ENCODE measurements at places on chromosomes 2 and 18.

- DNase-seq: no peak
Observed at GRCh38 chr18:48121752-48122151, 191.3 kb upstream of the SMAD2 start.

- no peak for DNase-seq
Observed at GRCh38 chr2:138504546-138505235, 3.1 kb downstream of the SPOPL start.

GRCh38 chr2:216695401-216695821 is at the start of gene IGFBP5:
IGFBP5 (minus strand) TSS chr2:216695549; CDS start chr2:216694775, 774 bp downstream.
- no peak for DNase-seq

GRCh38 chr2:168593713-168594112 is 137.6 kb downstream of the CERS6 start:
- DNase-seq: no peak

GRCh38 chr2:141508806-141509595 is 621.8 kb downstream of the LRP1B start:
- no peak for DNase-seq

DNA sequence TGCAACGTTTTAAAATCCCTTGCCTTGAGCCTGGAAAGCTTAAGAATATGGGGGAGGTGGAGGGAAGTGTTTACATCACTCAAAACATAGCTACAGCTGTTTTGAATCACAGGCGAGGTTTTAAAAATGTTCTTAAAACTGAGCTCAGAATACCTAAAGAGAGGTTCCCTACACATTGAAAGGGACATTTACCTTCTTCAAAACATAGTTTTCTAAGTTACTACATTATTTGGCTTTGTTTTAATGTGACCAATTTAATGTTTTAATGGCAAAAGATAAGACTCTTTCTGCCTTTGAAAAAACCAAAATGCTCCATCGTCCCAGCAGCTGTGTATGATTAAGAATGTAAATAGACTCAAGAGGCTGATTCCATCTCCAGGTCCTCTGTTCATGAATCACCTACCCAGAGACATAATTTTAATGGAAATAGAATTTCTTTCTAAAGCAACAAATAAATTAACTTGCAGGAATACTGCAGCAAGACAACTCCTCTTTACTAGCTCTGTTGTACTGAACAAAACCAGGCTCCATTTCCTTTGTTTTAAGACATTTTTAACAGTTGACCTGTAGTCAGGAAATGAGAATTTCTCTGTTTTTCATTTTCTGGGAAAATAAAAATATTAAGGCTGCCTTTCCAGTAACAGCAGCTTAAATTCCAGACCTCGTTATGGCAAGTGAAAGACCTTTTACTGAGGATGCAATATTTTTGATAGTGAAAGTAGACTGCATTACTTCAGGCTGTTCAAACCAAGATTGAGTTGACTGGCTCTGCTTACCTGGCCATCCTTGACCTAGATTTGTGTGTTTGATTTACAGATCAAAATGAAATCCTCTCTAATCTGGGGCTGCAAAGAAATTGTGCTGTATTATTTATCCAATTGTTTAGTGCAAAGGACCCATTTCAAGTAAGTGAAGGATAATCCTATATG is 33.7 kb upstream of the WDR75 start:
- no peak for DNase-seq

DNA sequence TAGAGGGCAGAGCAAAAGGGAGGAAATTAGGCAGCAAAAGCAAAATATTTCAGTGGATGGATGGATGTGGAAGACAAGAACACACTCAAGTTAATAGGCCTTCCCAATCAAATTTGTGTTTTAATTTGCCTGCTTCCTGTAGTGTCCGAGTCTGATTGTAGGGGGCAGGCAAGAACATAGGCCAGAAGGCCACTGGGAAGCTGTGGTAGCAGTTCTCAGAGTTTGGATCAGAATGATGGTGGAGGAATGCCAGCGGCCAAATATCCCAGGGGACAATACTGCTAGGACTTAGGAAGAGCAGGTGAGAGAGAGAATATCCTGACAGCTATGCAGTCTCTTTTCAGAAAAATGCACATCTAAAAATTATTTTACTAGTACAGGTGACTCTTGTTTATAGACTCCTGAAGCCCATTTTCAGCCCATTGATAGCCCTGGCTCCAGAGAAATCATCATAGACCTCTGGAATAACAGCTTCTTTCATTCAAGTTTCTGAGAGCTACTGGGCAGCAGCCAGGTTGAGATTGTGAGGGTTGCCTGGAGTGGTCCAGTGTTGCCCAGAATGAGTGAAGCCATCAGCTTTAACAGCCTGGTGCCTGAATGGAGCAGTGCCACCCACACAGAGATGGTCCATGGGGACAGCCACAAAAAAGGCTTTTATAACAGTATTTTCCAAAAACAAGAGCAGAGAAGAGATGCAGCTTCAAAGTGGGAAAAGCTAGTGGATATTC is 19.1 kb upstream of the SERPINE2 start:
- DNase-seq: no peak

DNA sequence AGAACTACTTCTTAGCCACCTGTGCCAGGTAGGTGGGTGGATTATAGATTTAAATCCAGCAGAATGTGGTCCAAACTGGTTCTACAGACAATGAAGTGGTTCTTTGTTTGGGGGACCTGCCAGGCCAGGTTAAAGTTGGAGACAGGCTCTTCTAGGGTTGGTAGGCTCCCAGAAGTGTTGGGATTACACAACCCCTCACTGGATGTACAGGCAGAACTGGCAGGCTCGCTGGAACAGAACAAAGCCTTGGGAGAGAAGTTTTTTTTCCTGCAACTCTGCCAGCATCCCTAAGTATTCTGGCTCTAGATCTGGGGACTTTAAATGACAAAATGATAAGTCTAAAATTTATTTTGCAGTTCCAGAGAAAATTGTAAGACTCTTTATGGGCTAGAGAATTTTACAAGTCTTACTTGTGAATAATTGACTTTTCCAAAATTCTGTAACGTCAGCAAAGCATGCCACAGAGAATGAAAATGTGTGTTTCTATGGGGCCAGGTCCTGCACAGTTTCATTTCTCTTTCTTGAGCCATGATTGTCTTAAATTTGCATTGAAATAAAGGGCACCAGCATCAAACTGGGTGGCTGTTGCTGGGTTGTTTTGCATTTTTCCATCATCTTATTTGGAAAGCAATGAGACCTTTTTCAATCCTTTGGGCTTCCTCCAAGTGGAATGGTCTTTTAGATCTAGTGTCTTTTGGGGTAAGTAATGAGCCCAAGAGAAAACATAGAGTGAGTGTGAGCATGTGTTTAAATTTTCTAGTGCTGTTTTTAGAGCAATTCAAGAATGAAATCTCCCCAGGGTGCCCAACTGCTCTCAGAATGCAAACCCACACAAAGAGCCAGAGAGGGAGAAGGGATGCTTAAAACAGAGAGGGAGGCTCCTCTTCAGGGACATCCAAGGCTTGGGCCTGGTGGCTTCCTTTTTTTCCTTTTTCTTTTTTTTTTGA is 32.4 kb upstream of the ATL2 start:
- no peak for DNase-seq

DNA sequence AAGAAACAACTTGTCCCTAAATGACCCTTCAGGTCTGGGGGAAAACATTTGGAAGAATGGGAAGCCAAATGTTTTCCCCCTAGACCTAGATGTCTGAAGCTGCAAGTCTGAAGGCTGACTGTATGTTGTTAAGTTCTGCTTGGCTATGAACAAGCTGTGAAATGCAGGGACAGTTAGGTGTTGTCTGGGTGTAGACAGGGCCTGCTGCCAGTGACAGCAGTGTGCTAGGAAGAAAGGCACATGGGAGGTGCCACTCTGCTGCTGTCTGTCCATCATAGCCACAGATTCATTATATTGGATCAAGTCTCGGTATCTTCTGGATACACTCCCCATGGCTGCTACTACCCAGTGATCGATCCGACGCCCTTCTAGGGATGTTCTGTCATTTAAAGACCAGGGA is 265.9 kb upstream of the PXDN start:
- no peak for DNase-seq

GRCh38 chr2:4190548-4190947 is 487.2 kb downstream of the DCDC2C start:
- no peak for DNase-seq

- no peak for DNase-seq
Observed at GRCh38 chr2:98469862-98470544, 25.3 kb downstream of the INPP4A start.

DNA sequence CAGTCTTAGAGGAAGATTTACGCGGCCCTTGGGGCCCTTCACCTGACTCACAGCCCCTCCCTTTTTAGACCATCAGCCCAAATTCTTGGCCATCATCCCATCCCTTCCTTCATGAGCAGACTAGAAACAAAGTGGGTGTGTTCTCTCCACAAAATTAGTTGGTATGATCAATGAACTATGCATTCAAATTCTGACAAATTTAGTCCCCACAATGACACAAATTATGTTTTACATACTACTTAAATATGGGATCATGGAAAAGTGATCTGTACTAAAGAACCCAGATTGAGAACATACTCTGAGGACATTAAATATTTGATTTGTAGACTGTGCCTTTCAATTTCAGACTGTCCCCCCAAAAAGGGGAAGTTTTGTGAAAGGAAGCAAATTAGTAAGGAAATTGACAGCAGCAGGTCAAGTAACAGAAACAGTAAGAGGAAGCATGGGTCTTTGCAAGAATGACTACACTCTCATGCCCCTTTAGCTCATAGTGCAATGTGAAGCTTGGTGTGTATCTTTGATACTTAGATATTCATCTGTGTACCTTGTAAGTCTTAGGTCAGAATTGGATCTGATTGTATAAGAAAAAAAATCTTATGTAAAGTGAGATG is 2.2 kb upstream of the MAPRE2 start:
- no peak for DNase-seq

GRCh38 chr2:172888714-172889669 is 153.3 kb downstream of the RAPGEF4 start:
- no peak for DNase-seq

GRCh38 chr2:221002101-221002685 is 569.9 kb downstream of the EPHA4 start:
- no peak for DNase-seq

DNA sequence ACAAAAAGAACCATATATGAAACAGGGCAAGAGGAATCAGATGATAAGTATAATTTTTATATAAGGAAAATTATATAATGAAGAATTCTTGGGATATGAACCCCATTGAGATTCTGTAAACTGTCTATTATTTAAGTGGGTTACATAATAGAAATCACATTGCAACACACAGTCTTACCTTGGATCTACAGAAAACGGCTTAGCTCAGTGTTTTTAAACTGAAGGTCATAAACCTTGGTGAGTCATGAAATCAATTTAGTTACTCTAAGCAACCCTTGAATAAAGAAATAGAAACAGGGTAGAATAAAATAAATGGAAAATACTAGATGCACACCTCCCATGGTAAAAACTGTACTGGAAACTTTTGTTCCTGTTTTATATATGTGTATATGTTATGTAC is 50.7 kb downstream of the METTL8 start:
- DNase-seq: no peak

- no peak for DNase-seq
Observed at GRCh38 chr2:100630473-100630977, 67.7 kb downstream of the PDCL3 start.

DNA sequence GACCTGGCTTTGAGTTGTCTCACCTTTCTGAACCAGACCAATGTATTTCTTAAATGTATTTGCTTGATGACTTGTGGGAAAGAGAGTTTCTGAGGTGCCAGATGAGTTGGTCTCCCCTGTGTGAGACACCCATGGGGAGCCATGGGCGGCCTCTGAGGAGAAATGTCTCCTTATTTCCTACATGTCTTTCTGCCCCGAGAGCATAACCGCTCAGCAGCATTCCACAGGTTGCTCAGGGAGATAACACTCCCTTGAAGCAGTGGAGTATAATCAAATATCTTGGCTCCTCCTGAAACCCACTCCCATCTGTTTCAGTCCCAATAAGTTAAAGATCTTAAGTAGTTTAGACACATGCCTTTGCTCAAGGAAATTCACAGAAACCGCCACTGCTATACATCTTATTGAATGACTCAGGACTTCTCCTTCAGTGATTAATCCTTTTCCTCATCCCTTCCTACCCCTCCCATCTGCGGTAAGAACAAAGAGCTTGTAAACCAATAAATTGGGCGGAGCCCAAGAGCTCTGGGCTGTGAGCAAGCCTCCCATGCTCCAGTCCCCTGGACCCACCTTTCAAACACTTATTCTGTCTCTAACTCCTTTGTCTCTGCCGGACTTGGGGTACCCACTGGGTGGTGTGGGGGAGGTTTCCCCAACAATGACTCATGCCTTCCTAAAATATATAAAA is 285.5 kb upstream of the LRRTM4 start:
- no peak for DNase-seq

- DNase-seq: no peak
Observed at GRCh38 chr2:203897544-203897943, 30.0 kb downstream of the CTLA4 start.

GRCh38 chr18:47036298-47036874 is 965 bp upstream of the ELOA2 start:
- DNase-seq: no peak

DNA sequence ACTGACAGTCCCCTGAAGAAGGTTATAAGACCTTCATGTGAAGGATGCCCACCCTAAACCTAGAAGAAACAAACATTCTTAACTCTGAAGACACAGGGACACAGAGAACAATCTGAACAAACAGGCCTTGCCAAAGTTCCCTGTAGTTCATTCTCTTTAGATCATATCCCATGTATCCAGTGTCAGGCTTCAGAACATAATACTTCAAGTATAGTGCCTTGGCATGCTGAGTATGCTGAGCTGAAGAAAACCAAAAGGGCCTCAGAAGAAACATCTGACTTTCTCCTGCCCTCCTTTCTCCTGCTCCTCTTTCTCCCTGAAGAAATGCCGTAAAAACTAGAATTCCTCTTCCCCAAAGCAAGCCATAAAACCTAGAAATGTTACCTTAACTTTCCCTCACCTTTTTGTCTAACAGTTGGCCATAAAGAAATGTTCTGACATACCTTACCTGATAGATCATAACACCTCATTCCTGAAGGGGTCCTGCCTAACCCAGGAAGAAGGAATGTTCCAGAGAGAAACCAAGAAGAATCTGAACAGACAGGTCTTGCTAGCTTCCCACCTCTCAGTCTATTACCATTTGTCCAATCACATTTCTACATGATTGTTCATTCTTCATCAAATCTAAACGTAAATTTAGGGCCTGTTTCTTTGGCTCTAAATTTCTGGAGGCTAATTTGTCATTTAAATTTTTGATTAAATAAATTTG is 160.1 kb upstream of the ZC3H15 start:
- DNase-seq: no peak

DNA sequence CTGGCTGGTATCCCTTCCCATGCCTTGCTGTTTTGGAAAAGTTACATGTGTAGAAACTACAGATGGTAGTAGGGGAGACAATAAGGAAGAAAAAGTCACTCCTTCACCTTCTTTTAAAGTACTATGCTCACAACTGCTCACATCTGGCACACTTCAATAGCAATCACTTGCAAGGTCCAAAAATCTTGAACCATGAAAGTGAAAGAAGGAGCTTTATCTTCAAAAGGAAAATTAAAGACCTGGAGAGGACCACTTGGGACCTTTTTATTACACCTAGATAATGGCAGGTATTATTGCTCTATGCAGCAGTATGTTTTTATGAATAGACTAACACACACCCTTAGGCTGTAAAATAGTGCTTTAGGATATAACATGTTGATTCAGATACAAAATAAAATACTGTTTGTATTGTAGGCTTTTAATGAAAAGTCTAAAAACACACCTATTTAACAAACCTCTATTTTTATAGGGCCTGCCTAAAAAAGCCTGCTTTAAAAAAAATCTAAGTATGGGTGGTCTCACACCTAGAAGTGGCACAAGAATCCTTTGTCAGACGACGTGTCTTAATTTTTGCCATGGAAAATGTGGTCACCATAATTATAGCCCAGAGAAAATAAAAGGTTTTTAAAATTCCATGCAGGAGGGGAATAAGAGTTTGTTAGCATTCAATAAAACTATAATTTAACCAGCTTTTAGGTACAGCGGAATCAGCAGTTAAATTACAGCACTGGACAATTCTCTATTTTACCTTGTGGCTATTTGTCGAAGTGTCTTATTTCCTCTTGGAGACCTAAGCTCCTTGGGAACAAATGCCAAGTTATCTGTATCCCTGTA is 124.0 kb downstream of the BCL2 start:
- no peak for DNase-seq
